ENCODE measurements at places on chromosomes 7 and 10.

GRCh38 chr7:28847681-28848080 lies 110.4 kb downstream of the TRIL start:
- DNase-seq, result no peak

DNA sequence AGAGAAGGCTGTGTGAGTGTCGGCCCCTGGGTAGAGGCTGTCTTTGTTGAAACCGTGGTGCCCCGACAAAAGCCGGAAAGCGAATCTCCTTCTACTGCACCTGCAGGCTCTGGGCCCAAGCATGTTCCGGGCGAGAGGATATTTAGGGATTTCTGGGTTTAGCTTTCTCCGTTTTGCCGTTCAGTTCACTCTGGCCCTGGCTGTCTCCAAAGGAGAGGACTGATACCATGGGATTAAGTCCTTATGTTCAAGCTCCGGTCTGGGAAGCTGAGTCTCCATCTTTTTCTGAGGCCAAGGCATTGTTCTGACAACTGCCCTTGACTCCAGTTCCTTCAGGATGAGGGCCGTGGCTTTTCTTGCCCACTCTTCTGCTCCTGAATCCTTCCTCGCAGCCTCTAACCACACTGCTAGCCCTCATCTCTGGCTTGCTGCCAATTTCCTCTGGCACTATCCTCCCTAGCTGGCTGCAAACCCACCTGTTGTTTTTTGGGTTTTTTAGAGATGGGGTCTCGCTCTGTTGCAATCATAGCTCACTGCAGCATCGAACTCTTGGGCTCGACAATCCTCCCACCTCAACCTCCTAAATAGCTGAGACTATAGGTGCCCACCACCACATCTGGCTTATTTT lies 206.8 kb downstream of the SKIDA1 start:
- no peak for DNase-seq

- DNase-seq, result no peak
Observed at GRCh38 chr10:62095181-62096122, 173.2 kb downstream of the RTKN2 start.

DNA sequence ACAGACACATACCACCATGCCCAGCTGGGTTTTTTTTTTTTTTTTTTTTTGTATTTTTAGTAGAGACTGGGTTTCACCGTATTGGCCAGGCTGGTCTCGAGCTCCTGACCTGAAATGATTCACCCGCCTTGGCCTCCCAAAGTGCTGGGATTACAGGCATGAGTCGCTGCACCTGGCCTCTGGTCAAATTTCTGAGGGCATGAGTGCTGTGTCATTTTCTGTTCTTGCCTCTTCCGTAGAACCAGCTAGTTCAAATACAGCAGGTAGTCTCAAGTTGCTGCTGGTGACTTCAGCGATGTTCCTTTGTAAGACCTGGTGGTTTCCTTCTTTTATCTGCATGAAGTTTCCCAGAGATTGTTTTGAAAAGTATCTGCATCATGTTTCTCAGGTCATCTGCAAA lies 134.8 kb upstream of the SHH start:
- DNase-seq, result no peak

DNA sequence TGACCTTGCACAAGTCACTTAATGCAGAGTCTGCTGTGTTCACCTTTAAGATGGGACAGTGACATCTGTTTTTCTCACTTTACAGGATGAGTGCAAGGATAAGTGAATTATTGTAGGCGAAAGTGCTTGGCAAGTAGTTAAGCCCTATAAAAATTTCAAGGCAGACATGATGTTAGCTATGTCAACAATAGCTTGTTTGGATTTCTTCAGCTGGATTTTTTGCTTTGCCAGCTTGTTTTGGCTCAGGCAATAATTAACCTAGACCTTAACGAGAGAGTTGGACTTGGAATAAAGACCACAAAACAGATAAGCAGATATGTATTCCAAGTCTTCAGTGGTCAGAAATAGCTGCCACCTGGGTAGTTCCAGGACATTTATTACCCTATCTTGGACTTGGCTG lies 255.2 kb downstream of the ARL4A start:
- DNase-seq, result no peak
